ENCODE measurements at places on chromosomes 11 and 22. TPM values are rescaled to one million over a fixed set of nuclear protein-coding genes. Genes with fewer than 3 reads are reported as not detected.

GRCh38 chr11:11471201-11471600 is 118.2 kb upstream of the CSNK2A3 start:
- DNase-seq: no peak

- no peak for DNase-seq
Observed at GRCh38 chr11:27485930-27486773, 13.6 kb upstream of the LGR4 start.

DNA sequence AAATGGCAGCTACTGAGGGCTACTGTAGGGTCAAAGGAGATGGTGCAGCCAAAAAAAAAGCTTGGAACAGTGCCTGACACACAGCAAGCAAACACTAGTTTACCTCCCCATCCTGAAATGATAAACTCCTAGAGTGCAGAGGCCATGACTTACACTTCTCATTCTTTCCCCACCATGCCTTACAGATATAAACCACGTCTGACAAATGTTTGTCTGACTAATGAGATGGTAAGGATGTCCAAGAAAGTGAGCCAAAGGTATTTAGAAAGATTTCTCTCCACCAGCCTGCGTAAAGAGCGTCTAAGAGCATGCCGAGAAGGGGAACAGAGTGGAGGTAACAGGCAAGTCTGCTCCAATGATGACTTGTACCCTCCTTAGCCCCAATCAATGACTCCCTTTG is 99.0 kb downstream of the LARGE1 start:
- no peak for DNase-seq

GRCh38 chr11:75428989-75429640 is 3.9 kb downstream of the KLHL35 start:
- no peak for DNase-seq

Gene RASD2
- polyA plus RNA-seq: 2.2 TPM

GRCh38 chr22:36608987-36609386 is 80.0 kb upstream of the EIF3D start:
- DNase-seq: no peak

Gene OR52I2
- polyA plus RNA-seq: not detected

- DNase-seq: no peak
Observed at GRCh38 chr11:33670250-33671011, 30.2 kb downstream of the C11orf91 start.

- DNase-seq: no peak
Observed at GRCh38 chr11:65210748-65211147, 29.0 kb downstream of the CAPN1 start.

DNA sequence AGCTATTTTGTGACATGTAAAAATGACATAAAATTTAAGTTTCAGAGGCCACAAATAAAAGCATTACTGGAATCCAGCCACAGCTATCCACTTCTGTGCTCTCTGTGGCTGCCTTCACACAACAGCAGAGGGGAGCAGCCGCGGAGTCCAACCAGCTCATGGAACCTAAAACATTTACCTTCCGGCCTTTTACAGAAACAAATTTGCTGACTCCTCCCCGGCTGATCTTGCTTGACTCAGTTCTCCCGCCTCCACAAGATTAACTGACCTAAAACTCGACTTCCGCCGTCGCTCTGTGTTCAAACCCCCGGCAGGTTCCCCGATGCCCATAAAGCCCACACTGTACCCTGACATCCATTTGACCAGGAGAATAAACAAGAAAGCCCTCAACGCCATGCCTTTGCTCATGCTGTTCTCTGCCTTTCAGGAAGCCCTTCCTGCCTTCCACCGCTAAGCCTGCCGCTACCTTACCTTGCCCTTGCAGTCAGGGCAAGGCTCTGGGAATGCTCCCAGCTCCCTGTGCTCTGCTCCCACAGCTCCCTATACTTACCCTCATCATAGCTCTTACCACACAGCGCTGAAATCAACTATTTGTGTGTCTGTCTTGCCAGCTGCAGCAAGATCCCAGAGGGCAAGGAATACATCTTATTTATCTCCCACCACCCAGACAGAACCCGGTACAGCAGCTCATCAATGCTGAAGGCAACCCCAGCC is 35.4 kb downstream of the MICAL3 start:
- DNase-seq: no peak

Gene MMP1
- polyA plus RNA-seq: 0.17 TPM

GRCh38 chr22:48645766-48646165 is 1181.9 kb downstream of the BRD1 start:
- DNase-seq: no peak

Gene DGCR6L
- 52.5 TPM for polyA plus RNA-seq

- no peak for DNase-seq
Observed at GRCh38 chr11:86138958-86139357, 70.1 kb upstream of the PICALM start.

DNA sequence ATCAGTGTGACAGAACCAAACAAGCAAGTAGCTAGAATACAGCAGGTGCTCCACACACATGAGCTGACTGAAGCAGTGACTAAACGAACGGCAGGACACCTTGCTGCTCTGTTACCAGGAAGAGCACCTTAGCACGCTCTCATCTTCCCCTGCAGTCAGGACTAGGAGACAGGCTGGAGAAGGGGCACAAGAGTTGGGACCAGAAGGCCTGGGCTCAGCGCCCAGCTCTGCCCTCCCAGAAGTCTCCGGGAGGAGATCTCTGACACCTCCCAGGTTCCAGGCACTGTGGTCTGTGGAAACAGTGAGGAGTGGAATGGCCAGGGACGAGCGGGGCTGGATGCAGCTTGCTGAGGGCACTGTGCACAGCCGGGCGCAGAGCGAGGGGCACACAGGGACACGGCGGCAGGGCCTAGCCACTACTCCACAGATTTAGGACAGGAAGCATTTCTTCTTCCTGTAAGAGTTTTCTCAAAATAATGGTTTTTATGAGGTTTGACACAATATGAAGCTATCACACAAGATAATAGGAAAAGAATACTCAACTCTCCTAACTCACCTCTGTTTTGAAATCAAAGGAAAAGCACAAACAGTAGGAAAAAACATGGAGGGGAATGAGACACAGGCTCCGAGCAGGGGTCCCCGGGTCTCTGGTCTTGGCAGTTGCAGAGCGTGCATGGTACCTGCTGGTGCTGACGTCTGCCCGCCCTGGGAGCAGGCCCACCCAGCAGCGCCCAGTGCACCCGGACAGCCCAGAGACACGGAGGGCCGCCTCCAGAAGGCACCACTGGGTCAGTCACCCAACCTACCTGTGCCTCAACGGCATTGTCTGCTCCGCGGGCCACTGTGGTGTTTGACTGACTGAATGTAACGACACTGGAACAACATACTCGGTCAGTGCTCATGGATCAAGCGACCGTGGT is 67.6 kb downstream of the NCAPD3 start:
- no peak for DNase-seq

All from renal cortex interstitium (tissue), 15 donors.